Activated CD8-positive, alpha-beta memory T cell treated with anti-CD3 and anti-CD28 coated beads for 36 hours (primary cell): ENCODE measurements at places on chromosomes 11 and 22. TPM values are rescaled to one million over a fixed set of nuclear protein-coding genes. Genes with fewer than 3 reads are reported as not detected.

Gene DSCAML1
- total RNA-seq: 0.13 TPM

Gene PHETA2
- total RNA-seq: 3.2 TPM

Gene OR10A6
- not detected for total RNA-seq

Gene JHY
- 3.6 TPM for total RNA-seq

Gene BAIAP2L2
- total RNA-seq: 0.32 TPM

Gene SLC25A18
- not detected for total RNA-seq

Gene CALCA
- total RNA-seq: not detected

Gene LDHAL6A
- total RNA-seq: not detected

Gene FGF19
- total RNA-seq: not detected
